ENCODE measurements at places on chromosomes 13 and 19.

DNA sequence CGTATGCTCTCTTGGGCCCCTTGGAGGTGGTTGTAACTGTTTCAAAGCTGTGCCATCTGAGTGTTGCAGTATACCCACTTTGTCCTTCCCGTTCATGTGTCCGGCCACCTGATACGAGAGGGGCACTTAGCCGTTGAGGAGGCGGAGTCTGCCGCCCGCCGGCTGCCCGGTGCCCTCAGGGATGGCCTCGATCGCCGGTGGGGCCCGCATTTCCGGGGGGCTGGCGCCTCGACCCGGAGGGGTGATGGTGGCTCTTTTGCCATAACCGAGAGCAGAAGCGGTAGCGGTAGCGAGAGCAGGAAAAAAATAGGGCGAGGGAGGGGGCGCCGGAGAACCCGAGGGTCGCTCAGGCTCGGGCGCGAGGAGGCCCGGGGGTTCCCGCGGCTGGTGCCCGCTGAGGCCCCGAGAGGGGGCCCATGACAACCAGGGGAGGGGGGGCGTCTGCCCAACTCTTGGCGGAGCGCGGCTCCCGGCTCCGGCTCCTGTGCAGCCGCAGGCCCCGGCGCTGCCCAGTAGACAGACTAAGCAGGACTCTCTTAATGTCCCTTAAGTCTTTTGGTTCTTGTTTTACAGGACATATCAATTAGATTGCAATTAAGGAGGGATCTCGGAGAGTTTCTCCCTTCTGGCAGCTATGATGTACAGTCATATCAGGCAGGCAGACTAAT, 342.7 kb upstream of the SGCG start:
- no peak for DNase-seq

DNA sequence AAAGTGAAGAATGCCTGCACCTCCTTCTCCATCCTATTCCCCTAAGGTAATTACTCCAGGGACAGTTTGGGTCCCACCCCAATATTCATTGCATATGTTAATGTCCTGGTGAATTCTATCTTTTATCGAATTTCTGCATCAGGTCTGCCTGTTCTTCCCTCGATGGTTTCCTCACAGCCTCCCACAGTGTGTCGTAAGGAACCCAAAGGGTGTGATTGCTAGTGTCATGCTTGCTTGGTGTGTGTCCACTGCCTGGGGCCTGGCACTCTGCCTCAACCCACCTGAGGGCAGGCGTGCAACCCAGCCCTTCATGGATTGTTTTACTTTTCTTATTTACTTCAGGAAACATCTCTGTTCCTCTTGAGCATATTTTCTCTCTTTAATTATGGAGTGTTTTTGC, 60.2 kb upstream of the CYSLTR2 start:
- DNase-seq: no peak

- DNase-seq: no peak
Observed at GRCh38 chr13:105991622-105992277, 543.7 kb downstream of the EFNB2 start.

DNA sequence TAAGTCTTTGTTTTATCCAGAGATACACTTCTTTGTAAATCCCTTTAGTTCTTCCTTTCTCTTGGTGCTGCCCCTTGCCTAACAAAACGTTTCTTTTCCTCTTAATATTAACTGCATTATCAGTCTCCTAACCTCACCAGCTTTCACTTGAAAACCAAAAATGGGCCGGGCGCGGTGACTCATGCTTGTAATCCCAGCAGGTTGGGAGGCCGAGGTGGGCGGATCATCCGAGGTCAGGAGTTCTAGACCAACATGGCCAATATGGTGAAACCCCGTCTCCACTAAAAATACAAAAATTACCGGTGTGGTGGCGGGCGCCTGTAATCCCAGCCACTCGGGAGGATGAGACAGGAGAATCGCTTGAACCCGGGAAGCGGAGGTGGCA, 329.8 kb upstream of the MIR17HG start:
- DNase-seq: no peak

DNA sequence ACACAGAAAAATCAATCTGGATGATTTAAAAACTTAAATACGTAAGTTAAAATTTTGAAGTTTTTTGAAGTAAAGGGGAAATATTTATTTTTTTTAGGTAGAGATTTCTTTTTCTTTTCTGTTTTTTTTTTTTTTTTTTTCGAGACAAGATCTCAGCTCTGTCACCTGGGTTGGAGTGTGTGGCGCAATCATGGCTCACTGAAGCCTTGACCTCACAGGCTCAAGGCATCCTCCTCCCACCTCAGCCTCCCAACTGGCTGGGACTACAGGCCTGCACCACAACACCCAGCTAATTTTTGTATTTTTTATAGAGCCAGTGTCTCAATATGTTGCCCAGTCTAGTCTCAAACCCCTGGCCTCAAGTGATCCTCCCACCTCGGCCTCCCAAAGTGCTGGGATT, 120.4 kb upstream of the CLDN10 start:
- no peak for DNase-seq

GRCh38 chr19:48990400-48990799, 2.7 kb downstream of the GYS1 start:
- DNase-seq: no peak

GRCh38 chr19:29844891-29845573, 33.2 kb downstream of the CCNE1 start:
- peak; percentile 87 for DNase-seq

DNA sequence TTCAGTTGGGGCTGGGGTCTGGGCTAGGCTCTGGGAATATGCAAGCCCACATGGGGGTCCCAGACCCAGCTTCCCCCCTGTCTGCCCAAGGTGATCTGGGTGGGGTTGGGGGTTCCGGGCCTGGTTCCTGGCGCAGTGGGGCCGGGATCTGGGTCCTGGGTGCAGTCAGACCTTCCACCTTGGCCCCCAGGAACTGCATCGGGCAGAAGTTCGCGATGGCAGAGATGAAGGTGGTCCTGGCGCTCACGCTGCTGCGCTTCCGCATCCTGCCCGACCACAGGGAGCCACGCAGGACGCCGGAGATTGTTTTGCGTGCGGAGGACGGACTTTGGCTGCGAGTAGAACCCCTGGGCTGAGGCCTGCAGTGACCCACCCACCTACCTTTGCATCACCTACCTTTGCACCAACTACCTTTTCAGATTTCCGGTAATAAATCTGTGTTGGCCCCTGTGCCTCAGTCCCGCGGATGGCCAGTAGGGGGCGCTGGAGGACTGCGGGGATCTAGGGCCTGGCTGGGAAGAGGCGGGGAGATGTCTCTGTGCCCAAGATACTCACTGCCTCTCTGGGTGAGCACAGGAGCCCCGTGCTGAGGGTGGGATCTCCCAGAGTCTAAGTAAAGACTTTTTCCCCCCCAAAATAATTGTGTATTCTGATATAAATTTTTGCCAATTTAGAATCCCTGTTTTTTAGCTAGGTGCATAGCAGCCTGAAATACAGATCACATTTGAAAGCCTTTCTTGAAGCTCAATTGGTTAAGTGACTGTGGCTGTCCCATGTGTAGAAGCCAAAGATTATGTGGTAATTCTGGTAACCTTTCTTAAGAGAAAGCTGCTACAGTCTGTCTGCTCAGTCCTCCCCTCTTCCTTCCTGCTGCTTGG, 11.5 kb upstream of the CYP4F3 start:
- peak; percentile 69 for DNase-seq

- DNase-seq: no peak
Observed at GRCh38 chr19:38022791-38023670, 116.0 kb downstream of the SIPA1L3 start.

DNA sequence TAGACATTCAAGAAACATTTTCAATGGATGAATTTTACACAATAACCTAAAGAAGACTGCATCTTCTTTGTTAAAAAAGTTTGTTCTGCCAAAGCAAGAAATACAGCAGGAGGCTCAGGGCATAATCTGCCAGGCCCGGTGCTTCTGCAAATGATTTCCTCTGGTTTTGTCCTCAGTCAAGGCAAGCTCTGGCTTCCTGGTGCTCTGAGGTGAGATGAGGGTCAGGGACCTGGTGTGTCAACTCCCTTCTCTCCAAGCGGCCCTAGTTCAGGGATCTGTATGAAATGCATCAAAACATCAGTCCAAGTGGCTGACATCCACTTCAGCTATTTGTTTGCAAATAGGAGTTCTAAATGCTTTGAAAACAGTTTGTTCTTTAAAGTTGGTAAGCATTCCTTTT, 31.6 kb downstream of the LACC1 start:
- DNase-seq: no peak

- DNase-seq: no peak
Observed at GRCh38 chr19:6952956-6953355, 65.6 kb downstream of the ADGRE1 start.

DNA sequence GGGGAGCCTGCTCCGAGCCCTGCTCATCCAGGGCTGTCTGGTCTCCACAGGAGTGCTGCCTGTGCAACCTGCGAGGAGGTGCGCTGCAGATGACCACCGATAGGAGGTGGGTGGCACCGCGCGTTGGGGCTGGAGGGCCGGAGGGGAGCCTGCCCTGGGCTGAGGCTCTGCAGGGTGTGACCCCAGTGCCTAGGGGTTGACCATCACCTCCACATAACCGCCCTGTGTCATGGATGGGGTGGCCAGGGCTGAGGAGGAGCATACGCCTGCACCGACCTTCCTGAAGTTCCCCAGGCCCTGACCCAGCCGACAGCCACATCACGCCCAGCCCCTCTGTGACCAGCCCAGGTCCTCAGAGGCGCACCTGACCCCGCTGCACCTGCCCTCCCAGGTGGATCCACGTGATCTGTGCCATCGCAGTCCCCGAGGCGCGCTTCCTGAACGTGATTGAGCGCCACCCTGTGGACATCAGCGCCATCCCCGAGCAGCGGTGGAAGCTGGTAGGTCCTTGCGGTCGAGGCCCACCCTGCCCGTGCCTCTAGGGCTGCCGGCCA, 168.7 kb downstream of the KDM4B start:
- no peak for DNase-seq

DNA sequence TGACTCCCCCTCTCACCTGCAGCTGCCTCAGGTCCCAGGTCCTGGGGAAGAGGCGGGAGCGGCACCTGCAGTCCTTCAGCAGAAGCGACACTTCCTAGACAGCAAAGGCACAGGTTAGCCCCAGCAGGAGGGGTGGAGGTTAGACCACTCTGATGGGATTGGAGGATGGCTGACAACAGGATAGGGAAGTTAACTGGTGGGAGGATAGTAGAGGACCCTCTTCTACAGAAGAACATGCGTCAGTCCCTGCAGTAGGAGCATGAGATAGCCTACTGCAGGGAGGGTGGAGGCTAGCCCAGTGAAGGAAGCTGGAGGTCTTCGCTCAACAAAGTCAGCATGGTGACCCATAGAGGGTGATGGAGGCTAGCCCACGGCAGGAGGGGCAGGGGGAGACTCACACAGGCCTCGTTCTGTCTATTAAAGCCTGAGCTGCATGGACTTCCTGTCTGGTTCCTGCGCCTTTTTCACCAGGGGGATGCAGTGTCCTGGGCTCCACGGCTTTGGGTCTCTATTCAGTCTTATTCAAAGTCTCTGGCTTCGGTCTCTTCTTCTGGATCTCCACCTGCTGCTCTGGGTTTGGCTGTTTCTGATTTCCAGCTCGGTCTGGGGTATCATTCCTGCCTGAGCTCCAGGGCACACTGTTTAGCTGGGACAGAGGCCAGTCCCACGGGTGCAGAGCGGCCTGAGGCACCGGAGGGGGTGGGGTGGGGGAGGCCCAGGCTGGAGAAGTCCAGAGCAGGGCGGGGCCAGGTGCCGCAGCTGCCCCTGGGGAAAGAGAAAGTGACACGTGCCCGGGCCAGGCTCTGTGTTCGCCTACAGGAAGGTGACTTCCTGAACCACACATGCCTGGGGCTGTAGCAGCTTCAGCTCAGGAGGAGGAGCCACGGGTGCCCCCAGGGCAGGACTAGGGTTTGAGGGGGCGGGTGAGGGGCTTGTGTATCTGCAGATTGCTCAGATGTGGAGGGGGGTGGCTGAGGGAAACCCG, 7.3 kb downstream of the IFNL3 start:
- DNase-seq: peak; percentile 2

- peak; percentile 27 for DNase-seq
Observed at GRCh38 chr13:73000027-73000674, 58.7 kb upstream of the KLF5 start.

- DNase-seq: no peak
Observed at GRCh38 chr13:76091076-76091475, 454.9 kb downstream of the LMO7 start.
